Caudate nucleus (tissue), 63 donors: ENCODE measurements at places on chromosomes 2 and 18.

- no peak for DNase-seq
Measured at GRCh38 chr18:78975699-78976335, 3.8 kb upstream of the SALL3 start.

DNA sequence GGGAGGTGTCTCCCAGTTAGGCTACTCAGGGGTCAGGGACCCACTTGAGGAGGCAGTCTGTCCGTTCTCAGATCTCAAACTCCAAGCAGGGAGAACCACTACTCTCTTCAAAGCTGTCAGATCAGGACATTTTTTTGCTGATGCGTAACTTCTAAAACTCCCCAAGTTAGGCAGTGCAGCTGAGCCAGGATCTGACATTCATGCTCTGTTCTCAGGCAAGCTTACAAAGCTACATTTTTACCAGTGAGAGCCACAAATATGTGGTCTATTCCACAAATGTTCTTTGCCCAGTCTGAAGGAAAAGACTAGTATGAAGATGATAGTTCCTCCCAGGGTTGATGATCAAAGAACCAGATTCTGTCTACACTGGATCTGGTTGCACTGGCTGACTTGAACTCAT lies 184.1 kb downstream of the MTCL1 start:
- DNase-seq = no peak

- DNase-seq = no peak
Measured at GRCh38 chr2:30729031-30729430, 78.2 kb downstream of the CAPN13 start.

DNA sequence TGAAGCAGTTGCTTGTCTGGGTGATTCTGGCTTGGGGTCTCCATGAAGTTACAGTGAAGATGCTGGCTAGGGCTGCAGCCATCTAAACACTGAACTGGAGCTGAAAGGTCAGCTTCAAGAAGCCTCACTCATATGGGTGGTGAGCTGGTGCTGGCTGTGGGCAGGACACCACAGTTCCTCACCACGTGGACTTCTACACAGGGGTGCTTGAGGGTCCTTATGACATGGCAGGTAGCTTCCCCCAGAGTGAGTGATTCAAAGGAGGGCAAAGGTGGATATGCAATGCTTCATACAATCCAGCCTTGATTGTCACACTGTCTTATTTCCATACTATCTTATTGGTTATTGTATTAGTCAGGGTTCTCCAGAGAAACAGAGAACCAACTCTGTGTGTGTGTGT lies 6.0 kb downstream of the CD302 start:
- no peak for DNase-seq

- DNase-seq = no peak
Measured at GRCh38 chr2:25738383-25739343, 65.3 kb upstream of the DTNB start.

DNA sequence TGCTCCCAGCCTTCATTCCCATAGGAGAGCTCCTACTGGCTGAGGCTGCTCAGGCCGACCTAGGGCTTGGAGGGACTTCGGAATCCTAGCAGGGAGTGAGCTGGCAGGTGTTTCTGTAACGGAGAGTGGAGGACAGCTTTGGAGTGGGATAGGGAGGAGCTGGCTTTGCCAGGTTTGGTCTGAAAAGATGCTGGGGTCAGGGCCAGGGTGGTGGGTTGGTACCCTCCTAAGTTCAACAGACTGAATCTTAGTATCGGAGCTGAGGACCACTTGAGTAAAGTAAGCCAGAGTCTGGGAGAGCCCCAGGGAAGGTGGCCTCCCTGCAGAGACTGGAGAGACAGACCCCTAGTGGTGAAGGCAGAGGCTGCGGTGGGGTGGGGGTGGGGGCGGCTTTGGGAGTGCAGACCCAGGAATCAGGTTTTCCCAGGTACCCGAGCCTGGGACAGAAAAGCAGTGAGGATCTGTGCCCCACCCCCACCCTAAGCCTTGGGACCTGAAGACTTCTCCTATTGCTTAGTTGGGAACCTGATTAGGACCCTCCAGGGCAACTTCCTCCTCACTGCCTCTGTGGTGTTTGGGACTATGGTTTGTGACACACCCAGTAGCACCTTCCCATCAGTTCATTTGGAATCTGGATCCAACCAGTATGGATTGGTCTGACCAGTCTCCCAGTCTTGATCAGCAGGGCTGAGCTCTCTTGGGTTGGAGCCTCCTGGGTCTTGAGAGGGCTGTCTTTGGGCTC lies 3.0 kb downstream of the CNNM4 start:
- no peak for DNase-seq

- no peak for DNase-seq
Measured at GRCh38 chr2:9914384-9915065, 37.0 kb upstream of the GRHL1 start.
